ENCODE measurements at places on chromosomes 2 and 18.

DNA sequence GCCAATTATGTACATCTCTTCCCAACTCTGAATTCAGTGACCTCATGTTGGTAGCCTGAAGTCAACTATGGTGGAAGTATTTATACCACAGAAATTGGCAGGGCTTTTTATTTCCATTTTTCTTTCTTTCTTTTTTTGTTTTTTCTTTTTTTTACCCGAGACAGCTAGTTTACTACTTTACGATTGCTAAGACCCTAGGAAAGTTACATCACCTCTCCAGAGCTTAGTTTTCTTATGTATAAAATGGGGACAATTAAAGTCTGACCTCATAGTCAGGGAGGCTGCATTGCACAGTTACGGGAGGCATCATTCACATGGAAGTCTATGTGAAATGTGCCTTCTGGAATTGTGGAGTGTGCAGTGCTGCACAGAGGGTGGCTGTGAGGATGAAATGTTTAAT lies 194.3 kb downstream of the MTX2 start:
- no peak for DNase-seq

DNA sequence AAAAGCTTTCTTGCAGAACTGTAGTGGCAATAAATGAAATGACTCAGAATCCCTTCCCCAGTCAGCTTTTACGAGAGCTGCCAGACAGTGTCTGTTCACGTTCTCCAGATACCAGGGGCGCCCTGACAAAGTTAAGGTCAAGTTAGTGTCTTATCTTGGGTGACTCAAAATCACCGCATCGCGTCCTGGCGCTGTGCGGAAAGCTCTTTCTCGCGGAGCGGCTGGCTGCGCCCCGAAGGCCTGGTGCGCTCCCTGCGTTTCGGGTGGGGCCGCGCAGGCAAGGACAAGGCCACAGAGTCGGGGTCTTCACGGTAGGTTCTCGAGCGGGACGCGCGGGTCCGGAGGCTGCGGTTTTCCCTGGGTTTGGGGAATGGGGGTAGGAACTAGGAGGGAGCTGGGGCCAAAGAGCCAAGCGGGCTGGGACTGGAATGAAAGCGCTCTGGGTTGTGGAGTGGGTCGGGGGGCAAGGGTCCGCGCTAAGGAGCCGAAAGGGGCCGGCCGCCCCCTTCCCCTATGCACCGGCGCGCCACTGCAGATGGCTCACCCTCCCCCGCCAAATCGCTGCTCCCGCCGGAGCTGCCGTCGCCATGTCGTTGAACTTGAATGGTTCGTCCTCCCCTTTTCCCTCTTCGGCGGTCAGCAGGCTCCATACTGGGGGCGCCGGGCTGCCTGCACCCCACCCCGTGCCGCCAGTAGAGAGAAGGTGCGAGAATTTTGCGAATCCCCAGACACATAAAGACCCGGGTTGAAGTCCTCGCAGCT lies 2.6 kb upstream of the HOXD11 start:
- no peak for DNase-seq

GRCh38 chr2:146143971-146144370 lies 1624.1 kb upstream of the ZEB2 start:
- no peak for DNase-seq

DNA sequence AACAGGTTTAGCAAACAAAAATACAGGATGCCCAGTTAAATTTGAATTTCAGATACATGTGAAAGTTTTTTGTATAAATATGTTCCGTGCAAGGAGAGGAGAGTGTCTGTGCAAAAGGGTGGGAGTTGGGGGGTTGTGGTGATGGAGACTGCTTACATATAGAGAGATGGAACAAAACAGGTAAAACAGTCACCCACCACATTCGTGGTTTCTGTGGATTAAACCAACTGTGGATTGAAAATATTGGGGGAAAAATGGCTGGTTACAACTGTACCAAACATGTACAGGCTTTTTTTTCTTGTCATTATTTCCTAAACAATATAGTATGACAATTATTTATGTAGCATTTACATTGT lies 245.7 kb downstream of the TNS1 start:
- DNase-seq = no peak

- DNase-seq = no peak
Observed at GRCh38 chr18:46809145-46809544, 52.3 kb upstream of the ST8SIA5 start.

GRCh38 chr18:58491113-58491696 lies 137.7 kb downstream of the ALPK2 start:
- no peak for DNase-seq

Data from occipital lobe (tissue), 3 donors.